ENCODE measurements at places on chromosomes 1 and 21.

DNA sequence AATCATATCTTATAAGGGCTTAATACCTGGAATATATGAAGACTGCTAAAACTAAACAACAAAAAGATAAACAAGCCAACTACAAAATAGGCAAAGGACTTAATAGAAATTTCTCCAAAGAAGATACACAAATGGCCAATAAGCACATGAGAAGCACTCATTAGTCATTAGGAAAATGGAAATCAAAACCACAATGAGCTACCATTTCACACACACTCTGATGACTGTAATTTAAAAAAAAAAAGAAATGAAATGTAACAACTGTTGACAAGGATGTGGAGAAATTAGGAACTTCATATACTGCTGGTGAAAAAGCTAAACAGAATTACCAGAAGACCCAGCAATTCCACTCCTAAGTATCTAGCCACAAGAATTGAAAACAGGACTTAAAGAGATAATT lies 374.2 kb upstream of the ZP4 start:
- no peak for DNase-seq

DNA sequence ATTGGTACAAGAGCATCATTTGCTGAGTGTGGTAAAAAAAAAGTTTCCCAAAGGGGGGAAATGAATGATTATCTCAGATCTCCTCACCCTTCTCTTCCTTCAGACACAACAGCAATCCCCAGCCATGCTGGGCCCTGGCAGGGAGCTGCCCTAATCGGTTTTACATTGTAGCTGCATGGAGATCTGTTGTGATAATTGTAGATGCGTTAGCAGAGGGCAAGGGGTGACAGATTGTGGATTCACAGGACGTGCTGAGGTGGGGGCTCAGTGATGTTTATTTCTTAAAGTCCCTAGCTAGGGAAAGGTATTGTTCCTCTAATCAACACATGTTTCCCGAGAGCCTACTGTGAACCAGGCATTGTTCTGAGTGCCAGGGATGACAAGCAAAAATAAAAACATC lies 304.1 kb downstream of the PBX1 start:
- DNase-seq = no peak

GRCh38 chr1:214466403-214467077 lies 84.9 kb downstream of the PTPN14 start:
- DNase-seq = no peak

GRCh38 chr1:2840036-2840809 lies 38.7 kb upstream of the TTC34 start:
- DNase-seq = peak; percentile 14

DNA sequence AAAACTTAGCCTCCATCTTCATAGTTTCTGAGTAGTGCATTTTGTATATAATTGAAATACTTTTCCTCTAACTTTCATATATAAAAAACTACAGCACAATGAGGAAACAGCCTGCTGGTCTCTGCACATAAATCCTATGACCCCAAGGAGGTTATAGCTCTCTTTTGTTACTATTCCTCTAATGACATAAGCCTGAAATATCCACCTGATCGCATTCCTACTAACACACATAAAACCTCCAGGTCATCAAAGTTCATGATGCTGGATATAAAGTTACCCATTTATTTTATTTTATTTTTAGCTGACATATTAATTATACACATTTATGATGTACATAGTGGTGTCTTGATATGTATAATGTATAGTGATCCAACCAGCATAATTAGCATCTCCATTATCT lies 1042.0 kb upstream of the B3GALT2 start:
- no peak for DNase-seq

GRCh38 chr1:23436520-23437354 lies 12.2 kb upstream of the TCEA3 start:
- no peak for DNase-seq

DNA sequence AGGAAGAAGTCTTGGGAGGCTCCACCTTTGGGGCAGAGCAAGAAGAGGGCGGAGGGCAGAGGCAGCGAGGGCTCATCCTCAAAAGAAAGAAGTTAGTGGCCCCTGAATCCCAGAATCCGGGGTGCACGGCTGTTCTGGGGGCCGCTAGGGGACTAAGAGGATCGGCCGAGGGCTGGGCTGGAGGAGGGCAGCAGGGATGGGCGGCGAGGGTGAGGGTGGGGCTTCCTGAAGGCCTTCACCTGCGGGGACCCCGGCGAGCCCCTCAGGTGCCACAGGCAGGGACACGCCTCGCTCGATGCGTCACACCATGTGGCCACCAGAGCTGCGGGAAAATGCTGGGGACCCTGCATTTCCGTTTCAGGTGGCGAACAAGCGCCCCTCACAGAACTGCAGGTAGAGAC lies 23.9 kb downstream of the COL6A1 start:
- DNase-seq = no peak

- DNase-seq = no peak
Measured at GRCh38 chr1:3443807-3444206, 10.7 kb upstream of the ARHGEF16 start.

GRCh38 chr1:213983493-213984386 lies 4.0 kb upstream of the PROX1 start:
- DNase-seq = no peak

- DNase-seq = no peak
Measured at GRCh38 chr21:33259995-33260394, 6.2 kb upstream of the IL10RB start.

- DNase-seq = no peak
Measured at GRCh38 chr1:198601936-198602889, 36.6 kb upstream of the PTPRC start.

GRCh38 chr1:47738560-47739182 lies 258.5 kb downstream of the TRABD2B start:
- no peak for DNase-seq

DNA sequence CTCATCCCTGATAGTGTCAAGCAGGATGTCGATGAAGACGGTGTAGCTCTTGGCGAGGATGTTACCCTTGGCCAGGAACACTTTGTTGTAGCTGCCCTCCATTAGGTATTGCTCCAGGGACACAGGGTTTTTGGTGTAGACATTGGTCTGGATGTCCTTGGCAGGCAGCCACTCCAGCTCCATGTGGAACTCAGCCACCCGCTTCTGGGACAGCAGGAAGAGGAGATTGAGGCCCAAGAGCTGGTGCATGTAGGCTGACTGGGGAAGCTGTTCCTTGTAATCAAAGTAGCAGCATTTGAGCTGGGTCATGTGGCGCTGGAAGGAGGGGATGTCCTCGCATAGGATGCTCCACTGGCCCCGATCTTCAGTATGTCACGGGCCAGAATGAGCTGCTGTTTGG lies 9.5 kb downstream of the IL6R start:
- no peak for DNase-seq

GRCh38 chr1:1440262-1441001 lies 4.9 kb downstream of the VWA1 start:
- DNase-seq = no peak

GRCh38 chr1:112575154-112575804 lies 43.7 kb downstream of the ST7L start:
- no peak for DNase-seq

DNA sequence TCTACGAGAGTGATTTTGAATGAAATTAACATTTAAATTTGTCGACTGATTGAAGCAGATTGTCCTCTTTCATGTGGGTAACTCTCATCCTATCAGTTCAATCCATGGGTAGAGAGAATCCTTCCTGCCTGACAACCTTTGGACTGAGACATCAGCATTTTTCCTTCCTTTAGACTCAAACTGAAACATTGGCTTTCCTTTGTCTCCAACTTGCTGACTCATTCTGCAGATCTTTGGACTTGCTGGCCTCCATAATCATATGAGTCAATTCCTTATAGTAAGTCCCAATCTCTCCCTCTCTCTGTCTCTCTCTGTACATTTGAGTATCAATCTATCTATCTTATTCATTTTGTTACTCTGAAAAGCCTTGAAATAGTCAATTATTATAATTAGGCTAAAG lies 416.7 kb downstream of the LRRIQ3 start:
- no peak for DNase-seq

DNA sequence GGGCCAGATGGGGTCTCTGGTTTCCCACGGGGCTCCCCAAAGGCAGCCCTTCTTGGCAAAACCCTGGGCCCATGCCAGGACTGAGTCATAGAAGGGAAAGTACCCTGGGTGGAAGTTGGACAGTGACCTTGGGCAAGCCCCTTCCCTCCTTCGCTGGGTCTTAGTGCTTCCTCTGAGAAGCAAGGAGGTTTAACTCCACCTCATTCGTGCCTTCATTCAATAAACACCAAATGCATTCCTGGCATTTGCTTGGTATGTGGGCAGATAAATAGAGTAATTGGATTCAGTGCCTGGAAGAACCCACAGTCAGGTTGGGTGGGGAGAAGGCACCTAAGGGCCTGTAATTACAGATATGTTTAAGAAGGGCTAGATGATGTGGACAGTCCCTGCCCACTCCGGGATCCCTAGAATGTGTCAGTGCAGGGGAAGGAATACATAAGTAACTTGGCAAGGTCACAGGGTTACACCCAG lies 36.3 kb upstream of the CITED4 start:
- no peak for DNase-seq

GRCh38 chr1:67616394-67616985 lies 68.5 kb upstream of the GADD45A start:
- DNase-seq = no peak

DNA sequence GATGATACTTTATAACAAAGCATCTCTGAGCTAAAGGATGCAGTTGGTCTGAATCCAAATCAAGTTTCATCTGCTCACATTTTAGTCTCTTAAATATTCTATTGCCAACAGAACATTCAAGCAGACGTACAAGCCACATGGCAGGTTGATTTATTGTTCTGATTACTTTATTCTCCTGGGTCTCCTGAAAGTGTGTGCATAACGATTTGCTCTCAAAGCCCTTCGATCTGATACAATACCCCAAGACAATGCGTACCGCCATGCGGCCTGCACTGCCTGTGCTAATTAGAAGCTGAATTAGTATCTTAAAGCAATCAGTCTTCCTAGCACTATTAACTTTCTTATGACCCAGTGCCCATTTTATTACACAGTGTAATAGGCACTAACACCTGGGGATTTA lies 56.9 kb downstream of the FHAD1 start:
- DNase-seq = no peak

DNA sequence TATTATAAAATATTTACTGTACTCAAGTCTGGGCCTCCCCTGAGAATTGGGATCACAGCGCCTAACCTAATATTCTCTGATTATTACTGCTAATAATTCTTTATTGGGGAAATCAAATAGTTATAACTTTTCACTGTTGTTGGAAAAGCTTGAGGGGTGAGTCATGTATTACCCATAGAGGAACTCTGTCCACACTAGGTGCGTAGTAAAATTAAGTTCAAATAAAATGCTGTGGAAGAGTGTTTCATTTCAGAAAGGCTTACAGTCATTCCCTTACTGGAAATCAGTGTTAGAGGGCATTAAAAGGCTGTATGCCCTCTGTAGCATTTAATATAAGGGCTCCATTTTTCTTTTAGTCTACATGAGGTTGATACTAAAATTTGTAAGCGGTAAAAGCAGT lies 135.0 kb upstream of the NFIA start:
- no peak for DNase-seq

GRCh38 chr1:214764502-214764901 lies 161.5 kb downstream of the CENPF start:
- no peak for DNase-seq

- no peak for DNase-seq
Measured at GRCh38 chr1:111559736-111560279, 56.4 kb upstream of the ADORA3 start.

- DNase-seq = no peak
Measured at GRCh38 chr1:42417166-42417565, 36.6 kb downstream of the RIMKLA start.

DNA sequence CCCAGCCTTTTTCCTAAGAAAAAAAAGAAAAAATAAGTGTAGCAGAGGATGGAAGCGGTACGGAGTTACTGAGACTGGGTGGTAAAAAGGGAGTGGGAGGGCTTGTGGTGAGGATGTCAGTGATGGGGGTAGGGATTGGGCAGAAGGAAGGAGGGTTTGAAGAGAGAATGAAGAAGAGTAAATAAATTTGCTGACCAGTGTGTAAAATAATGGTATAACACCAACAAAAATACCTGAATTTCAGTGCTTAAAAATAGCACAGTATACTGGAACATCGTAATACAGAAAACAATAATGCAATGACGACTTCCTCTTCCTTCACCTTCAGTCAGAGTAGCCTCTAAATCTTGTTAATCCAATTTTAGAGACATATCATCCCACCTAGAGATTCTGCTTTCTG lies 18.8 kb upstream of the SYPL2 start:
- no peak for DNase-seq

DNA sequence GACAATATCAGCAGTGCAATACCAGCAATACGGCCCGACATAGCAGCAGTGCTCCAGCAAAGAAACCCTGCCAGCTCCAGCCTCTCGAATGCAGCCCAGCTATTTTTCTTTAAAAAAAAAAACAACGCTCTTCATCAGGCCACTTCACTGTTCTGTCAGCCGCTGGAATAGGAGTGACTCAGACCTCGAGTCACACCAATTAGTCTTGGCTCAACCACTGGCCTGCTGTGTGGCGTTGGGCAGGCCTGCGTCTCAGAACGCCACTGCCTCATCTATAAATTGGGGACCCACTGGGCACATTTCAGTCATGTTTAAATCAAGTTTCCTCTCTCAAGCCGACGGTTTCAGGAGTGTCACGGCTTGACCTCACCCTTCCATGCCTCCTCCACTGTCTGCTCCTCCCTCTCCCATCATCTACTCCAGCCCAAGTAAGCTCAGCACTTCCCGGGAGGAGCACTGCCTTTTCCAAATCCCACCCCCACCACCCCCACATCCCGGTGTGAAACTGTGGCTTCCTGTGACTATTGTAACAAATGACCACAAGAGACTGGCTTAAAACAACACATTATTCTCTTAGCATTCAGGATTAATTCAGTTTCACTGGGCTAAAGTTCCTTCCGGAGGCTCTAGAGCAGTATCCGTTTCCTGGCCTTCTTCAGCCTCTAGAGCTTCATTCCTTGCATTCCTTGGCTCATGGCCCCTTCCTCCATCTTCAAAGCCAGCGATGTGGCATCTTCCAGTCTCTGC lies 71.9 kb upstream of the EFHD2 start:
- no peak for DNase-seq

DNA sequence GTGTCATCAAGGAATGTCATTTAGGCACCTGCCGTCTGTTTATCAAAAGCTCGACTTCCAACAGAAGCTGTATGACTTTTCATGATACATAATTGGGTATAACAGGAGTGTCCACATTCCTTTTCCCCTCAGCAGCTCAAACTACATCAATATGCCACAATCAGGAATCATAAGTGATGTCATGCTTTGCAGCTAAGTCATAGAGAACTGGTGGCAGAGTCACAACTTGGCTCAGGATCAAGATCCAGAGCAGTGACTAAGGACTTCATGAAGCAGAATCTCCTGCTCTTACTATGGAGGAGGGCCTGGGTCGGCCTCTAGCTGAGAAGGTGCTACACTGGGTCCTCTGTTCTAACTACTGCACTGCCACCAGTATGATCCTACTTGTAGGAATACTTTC lies 36.5 kb upstream of the AGBL4 start:
- DNase-seq = no peak
